ENCODE measurements at places on chromosomes 7 and 10. TPM values are rescaled to one million over a fixed set of nuclear protein-coding genes. Genes with fewer than 3 reads are reported as not detected.

The PLEKHS1 gene
- not detected for total RNA-seq

The ZNF425 gene
- total RNA-seq, result 1.2 TPM

The PIP gene
- total RNA-seq, result not detected

The ADAM12 gene
- 0.91 TPM for total RNA-seq

The SORCS1 gene
- total RNA-seq, result not detected

Measured in epithelial cell of umbilical artery (primary cell).